ENCODE measurements at places on chromosomes 2 and 18. TPM values are rescaled to one million over a fixed set of nuclear protein-coding genes. Genes with fewer than 3 reads are reported as not detected.

DNA sequence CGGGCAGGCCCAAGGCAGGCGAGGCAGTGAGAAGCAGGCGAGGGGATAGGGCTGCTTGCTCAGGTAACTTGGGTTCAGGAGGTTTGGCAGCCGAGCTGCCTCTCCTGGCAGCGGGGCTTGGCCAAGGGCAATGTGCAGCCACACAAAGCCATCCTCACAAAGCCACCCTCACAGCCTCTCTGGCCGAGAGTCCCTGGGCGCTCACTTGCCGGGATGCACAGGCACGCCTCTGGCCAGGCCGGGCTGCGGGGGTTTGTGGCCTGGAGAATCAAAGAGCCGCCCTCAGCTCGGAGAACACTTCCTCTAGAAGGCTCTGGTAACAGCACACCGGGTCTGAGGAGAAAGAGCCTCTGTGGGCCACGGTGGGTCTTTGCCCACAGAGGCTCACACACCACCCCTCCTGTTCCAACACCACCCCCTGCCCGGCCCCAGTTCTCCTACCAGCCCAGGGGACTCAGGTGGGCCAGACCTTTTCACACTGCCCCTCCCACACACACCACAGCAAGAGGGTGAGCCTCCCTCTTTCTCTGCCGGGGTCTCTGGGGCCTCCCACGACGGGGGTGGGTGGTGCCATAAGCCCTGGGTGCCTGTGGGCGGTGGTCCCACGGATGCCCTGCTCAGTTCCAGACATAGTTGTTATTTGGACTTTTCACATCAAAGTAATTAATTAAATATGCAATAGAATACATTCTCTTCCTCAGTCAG lies 186.9 kb downstream of the ZFP36L2 start:
- peaks cover 14% of the 10 kb centered on the region for H3K4me1 ChIP-seq
- no peaks in the 10 kb centered on the region for H3K36me3 ChIP-seq
- no peaks in the 10 kb centered on the region for H3K27me3 ChIP-seq
- no peak overlapping the region for H3K4me3 ChIP-seq
- DNase-seq, result no peak

- H3K36me3 ChIP-seq, result no peaks in the 10 kb centered on the region
- peak; percentile 57 for DNase-seq
- no peak overlapping the region for H3K4me3 ChIP-seq
- H3K27ac ChIP-seq, result no peak overlapping the region
Measured at GRCh38 chr18:45722899-45723298, 1.1 kb upstream of the SLC14A1 start.

DNA sequence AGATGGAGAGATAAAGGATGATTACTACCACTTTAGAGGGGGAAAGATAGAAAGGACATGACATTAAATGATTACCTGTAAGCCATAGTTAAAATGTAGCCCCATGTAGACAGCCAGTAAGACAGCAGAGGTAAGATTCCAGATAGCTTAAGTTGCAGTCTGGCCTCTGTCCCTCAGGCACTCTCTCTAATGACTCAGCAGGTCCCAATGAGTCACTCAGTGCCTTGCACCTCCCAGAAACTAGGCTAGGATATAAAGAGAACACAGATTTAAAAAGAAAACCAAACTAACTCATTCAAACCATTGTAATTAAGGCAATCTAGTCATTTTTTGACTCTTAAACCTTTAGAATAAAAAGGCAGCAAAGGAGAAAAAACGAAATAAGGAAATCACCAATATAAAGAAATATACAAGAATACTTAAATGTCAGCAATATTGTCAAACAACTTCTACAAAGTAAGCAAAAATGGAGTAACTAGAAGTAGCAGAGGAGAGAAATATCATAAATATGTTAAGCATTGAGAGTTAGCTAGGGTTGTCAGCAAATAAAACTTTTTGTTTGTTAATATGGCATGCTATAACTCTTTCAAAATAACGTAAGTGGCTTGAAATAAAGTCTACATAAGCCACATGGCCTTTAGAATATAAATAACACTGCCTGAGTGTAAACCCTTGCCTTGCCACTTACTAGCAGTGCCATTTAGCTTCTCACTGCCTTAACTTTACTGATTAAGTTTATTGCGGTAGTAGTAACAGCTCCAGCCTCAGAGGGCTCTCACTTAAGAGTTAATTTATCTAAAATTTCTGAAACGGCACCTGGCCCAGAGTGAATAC lies 48.5 kb downstream of the SOCS6 start:
- peaks cover 76% of the 10 kb centered on the region for H3K4me1 ChIP-seq
- peak overlapping the region; percentile 84 for H3K27ac ChIP-seq
- H3K4me3 ChIP-seq, result no peak overlapping the region
- DNase-seq, result peak; percentile 89

DNA sequence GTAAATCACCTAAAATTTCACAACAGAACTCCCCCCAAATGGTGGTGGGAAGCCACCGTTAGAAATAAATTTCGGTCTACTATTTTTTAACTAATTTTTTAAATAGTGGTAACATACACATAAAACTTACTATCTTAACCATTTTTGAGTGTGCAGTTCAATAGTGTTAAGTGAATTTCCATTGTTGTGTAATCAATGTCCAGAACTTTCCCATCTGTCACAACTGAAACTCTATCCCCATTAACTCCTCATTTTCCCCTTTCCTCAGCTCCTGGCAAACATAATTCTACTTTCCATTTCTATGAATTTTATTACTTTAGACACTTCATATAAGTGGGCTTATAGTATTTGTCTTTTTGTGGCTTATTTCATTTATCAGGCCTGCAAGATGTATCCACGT lies 34.1 kb upstream of the HNMT start:
- no peaks in the 10 kb centered on the region for H3K27me3 ChIP-seq
- no peak for DNase-seq

DNA sequence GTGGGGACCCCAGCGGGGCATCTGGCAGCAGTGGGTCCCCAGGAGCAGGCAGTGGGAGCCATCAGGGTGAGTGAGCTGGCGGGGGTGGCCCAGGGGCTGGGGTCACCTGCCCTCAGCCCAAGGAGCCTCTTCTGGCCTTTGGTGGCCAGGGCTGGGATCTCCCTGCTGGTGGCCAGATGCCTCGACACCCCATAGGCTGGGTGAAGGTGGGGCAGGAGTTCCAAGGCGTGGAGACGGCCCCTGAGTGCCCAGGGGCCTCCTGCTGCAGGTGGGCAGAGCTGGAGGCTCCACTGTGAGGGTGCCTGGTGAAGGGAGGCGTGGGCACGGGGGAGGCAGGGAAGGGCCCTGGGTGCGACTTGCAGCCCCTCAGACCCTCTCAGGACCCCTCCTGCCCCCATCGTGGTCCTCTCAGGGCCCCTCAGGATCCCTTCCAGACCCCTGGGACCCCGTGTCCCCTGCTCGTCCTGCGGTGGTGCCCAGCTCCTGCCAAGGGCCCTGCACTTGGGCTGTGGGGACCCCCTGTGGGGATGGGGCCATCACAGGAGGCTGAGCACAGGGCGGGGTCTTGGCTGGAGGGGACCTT lies 5.0 kb upstream of the GPR35 start:
- no peaks in the 10 kb centered on the region for H3K4me1 ChIP-seq
- no peaks in the 10 kb centered on the region for H3K27me3 ChIP-seq
- no peak overlapping the region for H3K4me3 ChIP-seq
- DNase-seq, result no peak

- H3K27me3 ChIP-seq, result no peaks in the 10 kb centered on the region
- peaks cover 5% of the 10 kb centered on the region for H3K4me1 ChIP-seq
- H3K4me3 ChIP-seq, result no peak overlapping the region
- H3K27ac ChIP-seq, result no peak overlapping the region
- no peaks in the 10 kb centered on the region for H3K36me3 ChIP-seq
- DNase-seq, result no peak
Measured at GRCh38 chr2:110858135-110858725, 125.9 kb downstream of the ACOXL start.

DNA sequence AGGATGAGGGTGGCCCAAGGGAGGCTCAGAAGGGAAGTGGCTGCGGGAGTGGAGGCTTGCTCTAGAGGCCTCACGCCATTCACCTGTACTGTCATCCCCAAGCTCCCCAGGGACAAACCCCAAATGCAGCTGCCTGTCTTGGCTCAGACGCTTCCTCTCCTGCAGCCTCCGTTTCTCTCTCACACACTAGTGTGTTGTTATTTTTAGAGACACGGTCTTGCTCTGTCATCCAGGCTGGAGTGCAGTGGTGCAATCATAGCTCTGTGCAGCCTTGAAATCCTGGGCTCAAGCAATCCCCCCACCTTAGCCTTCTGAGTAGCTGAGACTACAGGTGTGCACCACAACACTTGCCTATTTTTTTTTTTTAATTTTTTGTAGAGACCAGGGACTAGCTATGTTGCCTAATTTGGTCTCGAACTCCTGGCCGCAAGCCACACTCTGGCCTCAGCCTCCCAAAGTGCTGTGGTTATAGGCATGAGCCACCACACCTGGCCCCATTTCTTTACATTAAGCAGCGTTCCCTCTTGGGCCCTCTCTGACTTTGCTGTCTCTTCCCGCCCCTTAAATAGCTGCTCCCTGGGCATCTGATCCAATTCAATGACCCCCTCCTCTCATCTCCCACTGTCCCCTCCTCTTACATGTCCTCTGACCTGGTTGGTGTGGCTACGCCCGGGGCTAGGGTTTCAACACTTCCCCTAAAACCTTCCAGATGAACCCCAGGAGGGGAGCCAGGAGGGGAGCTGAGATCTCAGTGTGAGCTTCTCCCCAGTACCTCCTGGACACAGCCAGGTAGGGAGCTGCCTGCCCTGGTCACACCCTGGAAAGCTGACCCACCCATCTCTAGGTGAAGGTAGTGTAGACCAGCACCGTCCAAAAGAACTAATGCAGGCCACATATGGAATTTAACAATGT lies 24.0 kb upstream of the LOXHD1 start:
- H3K27me3 ChIP-seq, result no peaks in the 10 kb centered on the region
- no peaks in the 10 kb centered on the region for H3K36me3 ChIP-seq
- DNase-seq, result no peak
- H3K4me3 ChIP-seq, result no peak overlapping the region
- H3K27ac ChIP-seq, result no peak overlapping the region

DNA sequence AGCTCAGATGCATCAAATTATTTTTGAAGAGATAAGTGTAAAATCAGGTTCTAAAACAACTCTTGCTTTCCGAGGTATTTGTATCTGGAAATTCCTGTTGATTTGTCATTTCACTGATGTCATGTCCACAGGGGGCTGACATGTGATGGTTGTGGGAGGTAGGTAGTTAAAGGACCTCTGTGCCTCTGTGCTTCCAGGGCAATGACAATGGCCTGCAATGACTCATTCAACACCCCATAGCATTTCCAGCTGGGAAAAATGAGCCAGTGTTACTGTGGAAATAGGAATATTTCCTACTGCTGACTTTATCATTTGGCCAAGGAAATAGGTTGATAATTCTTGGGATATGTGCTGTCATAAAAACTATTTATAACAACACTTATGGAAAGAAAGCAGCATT lies 86.2 kb upstream of the CCDC195 start:
- H3K4me1 ChIP-seq, result 0 out of 2 replicates have a peak, but pooled peaks cover 5% of the 10 kb centered on the region
- H3K4me3 ChIP-seq, result no peak overlapping the region
- no peaks in the 10 kb centered on the region for H3K36me3 ChIP-seq

DNA sequence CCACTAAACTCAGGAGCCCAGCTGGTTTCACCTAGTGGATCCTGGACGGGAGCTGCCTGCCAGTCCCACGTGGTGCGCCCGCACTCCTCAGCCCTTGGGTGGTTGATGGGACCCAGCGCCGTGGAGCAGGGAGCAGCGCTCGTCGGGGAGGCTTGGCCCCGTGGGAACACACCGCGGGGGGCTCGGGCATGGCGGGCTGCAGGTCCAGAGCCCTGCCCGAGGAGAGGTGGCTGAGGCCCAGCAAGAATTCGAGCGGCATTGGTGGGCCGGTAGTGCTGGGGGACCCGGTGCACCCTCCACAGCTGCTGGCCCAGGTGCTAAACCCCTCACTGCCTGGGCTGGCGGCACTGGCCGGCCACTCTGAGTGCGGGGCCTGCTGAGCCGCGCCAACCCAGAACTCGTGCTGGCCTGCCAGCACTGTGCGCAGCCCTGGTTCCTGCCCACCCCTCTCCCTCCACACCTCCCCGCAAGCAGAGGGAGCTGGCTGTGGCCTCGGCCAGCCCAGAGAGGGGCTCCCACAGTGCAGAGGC lies 137.3 kb downstream of the TRIB2 start:
- no peak for DNase-seq
- peaks cover 22% of the 10 kb centered on the region for H3K4me1 ChIP-seq
- H3K36me3 ChIP-seq, result no peaks in the 10 kb centered on the region
- no peaks in the 10 kb centered on the region for H3K27me3 ChIP-seq
- H3K4me3 ChIP-seq, result no peak overlapping the region

GRCh38 chr2:181657379-181657778 lies 474 bp upstream of the CERKL start:
- H3K4me1 ChIP-seq, result peaks cover 3% of the 10 kb centered on the region
- no peaks in the 10 kb centered on the region for H3K36me3 ChIP-seq
- DNase-seq, result no peak
- no peaks in the 10 kb centered on the region for H3K27me3 ChIP-seq

DNA sequence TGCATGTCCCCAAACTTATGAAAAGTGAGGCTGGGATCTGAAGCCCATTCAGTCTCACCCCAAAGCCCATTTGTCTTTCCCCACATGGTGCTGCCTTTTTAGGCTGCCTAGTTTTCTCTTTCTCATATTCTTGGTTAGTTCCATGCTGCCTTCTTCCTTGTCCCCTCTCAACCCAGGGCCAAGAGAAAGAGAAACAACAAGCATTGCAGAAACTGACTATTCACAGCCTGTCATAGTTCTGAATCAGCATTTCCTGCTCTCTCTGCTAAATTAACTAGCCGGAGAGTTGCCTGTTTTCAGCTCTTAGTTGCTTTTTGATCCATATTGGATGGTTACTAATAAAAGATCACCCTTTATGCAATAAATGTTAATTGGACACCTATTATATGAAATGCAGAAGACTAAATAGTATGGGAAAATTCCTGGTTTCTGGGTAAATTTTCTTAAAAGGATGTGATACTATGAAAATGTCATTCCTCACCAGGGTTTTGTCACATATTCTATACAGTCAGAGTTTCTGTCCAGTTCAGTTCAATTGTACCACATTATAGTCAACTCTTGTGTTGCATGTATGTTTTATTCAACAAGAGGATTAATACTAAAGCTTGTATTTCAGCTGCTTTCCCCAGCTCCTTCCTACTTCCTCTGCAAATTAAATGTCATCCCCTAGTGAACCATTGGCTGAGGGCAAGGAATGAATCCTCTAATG lies 246.5 kb downstream of the GALR1 start:
- DNase-seq, result no peak
- H3K4me3 ChIP-seq, result no peak overlapping the region
- H3K27me3 ChIP-seq, result no peaks in the 10 kb centered on the region
- H3K4me1 ChIP-seq, result no peaks in the 10 kb centered on the region

DNA sequence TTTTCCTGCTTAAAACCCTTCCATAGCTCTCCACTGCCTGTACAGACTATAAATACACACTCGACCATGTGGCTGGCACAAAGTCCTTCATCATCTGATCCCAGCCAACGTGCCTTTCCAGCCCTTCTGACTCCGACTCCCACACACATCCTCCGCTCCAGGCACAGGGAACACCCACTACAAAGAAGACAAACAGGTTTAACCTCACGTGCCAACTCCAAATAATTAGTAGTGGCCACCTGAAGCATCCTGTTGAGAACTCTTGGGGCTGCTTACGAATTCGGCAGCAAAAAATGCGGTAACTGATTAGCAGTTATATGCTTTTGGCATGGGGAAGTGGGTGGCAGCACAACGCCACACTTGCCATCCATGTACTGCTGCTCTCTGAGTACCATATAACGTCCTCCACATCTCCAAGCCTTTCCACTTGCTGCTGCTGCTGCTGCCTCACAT lies 12.1 kb downstream of the SPIRE1 start:
- H3K27me3 ChIP-seq, result no peaks in the 10 kb centered on the region
- H3K36me3 ChIP-seq, result no peaks in the 10 kb centered on the region
- peaks cover 39% of the 10 kb centered on the region for H3K4me1 ChIP-seq
- H3K27ac ChIP-seq, result no peak overlapping the region

SLC11A1 gene
- total RNA-seq, result 0.42 TPM

REG3A gene
- total RNA-seq, result not detected

MAP3K20 gene
- total RNA-seq, result 40.0 TPM
